ENCODE measurements at places on chromosomes 1 and 21.

- no peak for DNase-seq
These were observed 47.2 kb downstream of the GALNT2 start for GRCh38 chr1:230114237-230114651.

GRCh38 chr1:211257826-211258225 lies 1.3 kb upstream of the RCOR3 start:
- no peak for DNase-seq

GRCh38 chr1:212713465-212714136 lies 14.0 kb upstream of the BATF3 start:
- no peak for DNase-seq

- peak; percentile 53 for DNase-seq
These were observed 19.2 kb downstream of the SLC19A2 start for GRCh38 chr1:169466259-169467230.

DNA sequence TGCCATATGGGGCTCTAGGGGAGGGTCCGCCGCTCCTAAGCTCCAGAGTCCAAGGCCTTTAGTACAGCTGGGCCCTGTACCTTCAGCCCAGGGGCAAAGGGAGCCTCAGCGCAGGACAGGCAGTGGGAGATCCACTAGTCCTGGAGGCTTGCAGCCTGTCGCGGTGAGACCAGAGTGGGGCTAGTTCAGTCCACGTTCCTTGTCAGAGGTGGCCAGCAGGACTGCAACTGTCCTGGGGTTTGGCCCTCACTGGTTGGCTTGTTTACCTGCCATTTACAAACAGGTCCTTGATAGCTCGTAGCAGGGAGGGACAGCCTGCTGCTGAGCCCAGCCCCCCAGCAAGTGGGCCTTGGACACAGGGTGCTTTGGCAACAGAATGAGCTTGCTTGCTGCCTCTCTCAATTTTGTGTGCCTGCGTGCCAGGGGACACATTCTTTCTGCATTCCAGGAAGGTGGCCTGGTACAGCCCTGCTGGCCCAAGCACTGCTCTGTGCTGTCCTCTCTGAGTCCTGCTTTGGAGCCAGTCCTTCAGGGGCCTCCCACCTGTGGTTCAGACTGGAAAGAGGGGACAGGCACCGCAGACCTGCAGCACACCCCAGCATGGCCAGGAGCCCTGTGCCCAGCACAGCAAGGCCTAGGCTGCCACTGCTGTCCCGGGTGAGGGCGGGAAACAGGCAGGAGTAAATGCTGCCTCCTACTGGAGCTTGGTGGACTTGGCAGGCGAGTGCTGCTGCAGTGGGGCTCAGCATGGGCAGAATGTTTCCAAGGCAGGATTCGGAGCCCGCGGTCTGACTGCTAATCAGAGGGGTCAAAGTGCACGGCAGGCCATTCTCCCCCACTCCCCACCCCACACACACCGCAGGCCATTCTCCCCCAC lies 15.2 kb downstream of the H6PD start:
- peak; percentile 56 for DNase-seq

GRCh38 chr1:27100335-27101053 lies 54.4 kb downstream of the SLC9A1 start:
- no peak for DNase-seq

DNA sequence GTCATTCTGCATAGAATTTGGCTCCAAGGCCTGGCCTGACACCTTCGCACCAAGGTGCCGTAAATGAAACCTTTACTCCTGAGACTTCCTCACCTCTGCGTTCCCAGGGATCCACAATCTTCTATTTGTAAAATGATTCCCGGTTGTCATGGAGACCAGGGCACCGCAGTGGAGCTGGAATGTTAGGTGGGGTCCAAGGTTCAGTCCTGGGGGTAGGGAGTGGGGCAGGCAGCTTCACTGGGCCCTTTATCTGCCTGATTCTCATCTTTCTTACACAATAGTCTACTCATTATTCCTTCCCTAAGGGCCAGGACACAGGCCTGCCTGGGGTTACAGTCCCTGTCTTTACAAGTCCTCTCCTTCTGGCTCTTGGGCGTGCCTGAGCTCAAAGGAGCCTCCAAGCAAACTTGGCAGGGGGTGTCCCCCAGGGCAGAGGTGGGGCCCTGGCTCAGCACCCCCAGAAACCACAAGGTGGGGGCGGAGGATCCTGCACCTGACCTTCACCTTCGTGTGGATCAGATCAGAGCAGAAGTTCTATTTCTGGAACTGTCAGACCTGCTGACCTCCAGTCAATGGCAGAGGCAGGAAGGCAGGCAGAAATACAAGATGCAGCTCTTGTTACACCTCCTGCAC lies 51.1 kb downstream of the RIPK4 start:
- DNase-seq = no peak

DNA sequence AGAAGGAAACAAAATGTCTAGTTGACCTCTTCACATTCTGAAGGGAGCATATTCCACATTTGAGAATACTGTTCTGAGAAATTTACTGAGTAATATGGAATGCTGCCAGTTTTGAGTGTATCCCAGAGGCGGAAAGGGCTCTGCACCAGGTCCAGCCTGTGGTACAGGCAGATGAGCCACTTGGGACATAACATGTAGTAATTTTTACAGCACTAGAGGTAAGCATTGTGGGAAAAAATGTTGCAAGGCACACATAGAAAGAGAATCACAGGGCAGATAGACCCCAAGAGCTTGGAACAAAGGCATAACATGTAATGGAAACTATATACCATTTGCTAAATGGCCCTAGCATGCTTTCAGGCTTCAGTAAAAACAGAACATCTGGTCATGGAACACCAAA lies 228.5 kb downstream of the USH2A start:
- no peak for DNase-seq

- no peak for DNase-seq
These were observed 17.9 kb downstream of the KRTAP10-1 start for GRCh38 chr21:44521928-44522752.

DNA sequence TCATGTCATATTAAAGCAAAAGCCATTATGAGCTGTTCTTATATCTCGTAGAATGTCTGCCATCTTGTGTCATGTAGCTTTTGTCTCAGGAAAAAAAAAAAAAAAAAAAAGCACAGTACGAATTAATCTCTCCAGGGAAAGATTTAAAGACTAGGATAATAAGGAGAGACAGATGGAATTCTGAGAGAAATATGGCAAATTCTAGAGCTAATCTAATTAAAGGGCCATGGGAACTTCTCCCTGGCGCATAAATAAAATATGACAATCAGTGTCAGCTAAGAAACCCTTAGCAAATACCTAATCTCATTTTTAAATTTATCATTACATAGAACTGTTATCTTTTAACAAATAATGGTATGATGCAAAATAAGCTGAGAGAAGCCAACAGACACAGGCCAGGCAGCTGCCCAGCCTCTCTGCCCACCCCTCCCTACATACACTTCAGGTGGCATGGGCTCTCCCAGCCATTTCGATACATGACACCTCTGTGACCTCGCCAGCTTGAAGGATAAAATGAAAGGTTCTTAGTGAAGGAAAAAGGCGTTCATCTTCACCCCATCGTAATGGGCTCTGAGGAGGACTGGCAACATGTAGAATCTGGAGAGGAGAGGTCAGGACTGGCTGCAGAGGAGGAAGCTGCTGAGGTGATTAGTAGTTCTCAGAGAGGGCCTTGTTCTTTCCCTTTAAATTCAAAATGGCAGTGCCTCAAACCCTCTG lies 39.8 kb downstream of the DISC1 start:
- peak; percentile 4 for DNase-seq

GRCh38 chr1:53417074-53417511 lies 42.1 kb upstream of the DMRTB1 start:
- no peak for DNase-seq

GRCh38 chr1:163730411-163730821 lies 408.7 kb downstream of the NUF2 start:
- DNase-seq = no peak

GRCh38 chr1:96233422-96233821 lies 488.2 kb upstream of the PTBP2 start:
- no peak for DNase-seq
